ENCODE measurements at places on chromosomes 4 and X.

- no peak for DNase-seq
These were observed 305.6 kb upstream of the NR3C2 start for GRCh38 chr4:148747721-148748268.

DNA sequence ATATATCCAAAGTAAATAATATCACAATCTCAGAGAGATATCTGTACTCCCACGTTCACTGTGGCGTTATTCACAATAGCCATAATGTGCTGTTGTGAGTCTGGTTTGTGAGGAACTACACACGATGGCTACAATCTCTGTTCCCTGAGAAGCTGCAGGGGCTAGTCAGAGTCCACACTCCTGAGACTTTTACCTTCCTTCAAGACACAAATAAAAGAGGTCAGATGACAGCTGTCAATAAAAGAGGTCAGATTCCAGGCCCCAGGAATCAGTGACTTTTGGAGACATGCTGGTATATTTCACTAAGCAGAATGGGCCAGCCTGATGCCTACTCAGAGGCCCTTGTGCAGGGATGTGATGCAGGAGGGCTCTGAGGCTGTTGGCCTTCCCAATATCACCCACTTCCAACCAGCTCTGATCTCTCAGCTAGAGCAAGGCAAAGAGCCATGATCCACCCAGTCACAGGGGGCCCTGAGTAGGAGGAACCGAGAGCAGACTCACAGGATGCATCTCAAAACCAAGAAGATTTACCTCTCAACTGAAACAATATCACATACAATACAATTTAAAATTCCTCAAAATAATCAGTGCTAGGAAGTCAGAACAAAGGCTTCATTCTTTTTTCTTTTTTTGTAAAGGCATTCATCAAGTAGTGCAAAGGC lies 13.8 kb downstream of the FRYL start:
- DNase-seq = no peak

- no peak for DNase-seq
These were observed 44.1 kb downstream of the TEC start for GRCh38 chr4:48225368-48226141.

DNA sequence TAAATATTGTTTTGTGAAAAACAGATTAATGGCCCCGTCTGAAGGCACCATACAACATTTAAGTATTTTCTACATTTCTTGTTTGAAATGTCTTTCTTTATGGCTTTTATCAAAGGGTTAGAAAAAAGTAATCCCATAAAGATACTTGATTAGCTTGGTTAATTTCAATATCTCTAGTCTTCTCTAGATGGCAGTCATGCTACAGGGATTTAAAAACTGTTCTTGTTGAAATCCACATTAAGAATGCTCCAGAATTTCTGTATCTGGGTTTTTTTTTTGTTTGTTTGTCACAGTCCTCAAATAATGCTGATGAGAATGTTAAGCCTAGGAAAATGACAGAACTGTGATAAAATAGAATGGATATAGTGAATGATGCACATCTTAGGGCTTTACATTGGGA lies 109.0 kb upstream of the AADAT start:
- no peak for DNase-seq

GRCh38 chr4:55736605-55737183 lies 82.9 kb upstream of the EXOC1L start:
- no peak for DNase-seq

DNA sequence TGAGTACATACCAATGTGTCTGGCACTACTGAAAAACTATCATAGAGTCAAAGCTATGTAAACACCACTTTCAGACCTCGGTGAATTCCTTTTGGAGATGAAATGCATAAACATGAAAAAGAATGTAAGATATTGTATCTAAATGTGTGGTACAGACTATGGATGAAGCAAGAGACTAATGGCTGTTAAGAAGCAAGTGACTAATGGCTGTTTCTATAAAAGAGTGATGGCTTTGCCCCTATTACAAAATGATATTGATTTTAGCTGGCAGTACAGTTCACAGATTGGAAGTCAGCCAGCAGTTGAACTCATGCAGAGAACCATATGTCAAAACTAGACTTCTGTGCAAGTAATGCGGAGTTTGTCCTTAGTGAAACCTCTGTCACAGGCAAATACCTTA lies 359.3 kb downstream of the GRXCR1 start:
- no peak for DNase-seq

DNA sequence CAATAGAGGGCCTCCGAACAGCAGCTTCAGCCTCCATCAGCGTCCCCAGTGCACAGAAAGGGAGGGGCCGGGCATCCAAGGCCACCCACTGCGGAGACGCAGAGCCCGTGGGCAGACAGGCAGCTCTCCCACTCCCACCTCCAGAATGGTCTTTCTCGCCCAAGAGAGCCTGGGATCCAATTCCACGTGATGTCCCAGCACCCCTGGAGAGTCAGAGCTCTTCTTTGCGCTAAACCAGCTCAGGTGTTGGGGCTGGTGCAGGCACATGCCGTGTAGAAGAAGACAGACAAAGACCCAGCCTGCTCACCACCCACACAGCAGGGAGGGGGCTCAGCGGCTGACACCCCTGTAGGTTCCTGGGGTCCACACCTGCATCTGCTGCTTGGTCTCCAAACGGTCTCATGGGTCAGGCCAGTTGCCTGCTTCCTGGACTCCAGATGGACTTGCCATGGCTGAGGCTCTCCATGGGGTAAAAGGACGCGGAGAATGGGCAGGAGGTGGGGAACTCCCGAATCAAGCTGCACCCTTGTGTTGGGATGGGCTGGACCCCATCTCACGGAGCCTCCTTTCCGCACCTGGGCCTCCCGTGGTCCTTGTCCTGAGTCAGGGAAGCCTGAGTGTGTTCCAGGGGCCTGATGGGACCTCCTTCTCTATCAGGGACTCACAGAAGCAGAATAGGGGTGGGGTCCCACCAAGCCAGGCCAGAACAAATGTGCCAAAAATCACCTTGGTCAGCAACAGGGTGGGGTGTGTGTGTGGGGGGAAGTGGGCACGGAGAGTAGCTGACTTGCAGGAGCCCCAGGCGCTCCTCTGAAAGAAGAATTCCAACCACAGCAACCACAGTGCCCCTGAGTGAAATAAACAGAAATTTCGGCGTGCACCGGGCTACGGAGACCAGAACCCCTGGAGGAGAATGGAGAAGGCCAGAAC lies 11.6 kb upstream of the ASMTL start:
- DNase-seq = no peak

- no peak for DNase-seq
These were observed 15.6 kb downstream of the SCARB2 start for GRCh38 chr4:76197971-76198410.

DNA sequence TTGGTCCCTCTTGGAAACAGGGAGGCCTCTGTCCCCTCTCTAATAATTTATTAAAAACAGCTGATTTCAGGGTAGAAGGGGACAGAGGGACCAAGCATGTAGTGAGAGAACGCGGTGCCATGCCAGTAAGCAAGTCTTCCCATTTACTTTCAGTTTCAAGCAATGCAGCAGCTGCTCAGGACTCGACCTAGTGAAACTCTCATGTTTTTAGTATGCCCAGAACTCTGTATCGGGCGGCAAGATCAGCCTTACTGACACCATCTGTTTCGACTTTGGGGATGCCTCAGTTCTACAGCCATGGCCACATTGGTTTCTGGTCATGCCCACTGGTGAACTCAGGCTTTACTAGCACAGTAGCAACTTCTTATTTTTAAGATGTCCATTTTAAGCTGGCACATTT lies 40.6 kb downstream of the ZNF81 start:
- DNase-seq = no peak

DNA sequence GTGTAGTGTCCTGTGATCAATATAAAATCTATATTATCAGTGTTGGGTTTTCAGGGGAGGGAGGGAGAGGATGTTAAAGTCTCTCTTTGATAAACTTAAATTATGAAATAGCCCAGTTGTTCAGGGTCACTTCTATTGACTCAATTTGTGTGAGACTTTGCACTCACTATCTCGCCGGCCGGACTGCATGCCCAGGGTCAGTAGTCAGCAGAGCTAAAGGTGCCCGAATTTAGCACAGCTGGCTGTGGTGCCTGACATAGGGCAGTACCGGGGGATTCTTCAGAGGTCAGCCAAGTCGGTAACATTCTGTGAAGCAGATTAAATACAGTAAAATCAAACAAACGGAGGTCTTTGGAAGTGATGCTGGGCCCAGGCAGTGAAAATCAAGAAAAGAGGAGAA lies 19.2 kb downstream of the GABRQ start:
- DNase-seq = no peak

GRCh38 chr4:123259676-123260646 lies 136.6 kb upstream of the SPRY1 start:
- DNase-seq = no peak

GRCh38 chr4:139278912-139279759 lies 889 bp downstream of the MGARP start:
- no peak for DNase-seq

- DNase-seq = no peak
These were observed 76.5 kb upstream of the PLAC8 start for GRCh38 chr4:83191026-83191425.

- no peak for DNase-seq
These were observed 90.0 kb downstream of the IGSF1 start for GRCh38 chrX:131199091-131199490.

- no peak for DNase-seq
These were observed 280.4 kb downstream of the CFAP47 start for GRCh38 chrX:36199928-36200327.

- no peak for DNase-seq
These were observed 64.8 kb downstream of the GLRA3 start for GRCh38 chr4:174764105-174764729.

DNA sequence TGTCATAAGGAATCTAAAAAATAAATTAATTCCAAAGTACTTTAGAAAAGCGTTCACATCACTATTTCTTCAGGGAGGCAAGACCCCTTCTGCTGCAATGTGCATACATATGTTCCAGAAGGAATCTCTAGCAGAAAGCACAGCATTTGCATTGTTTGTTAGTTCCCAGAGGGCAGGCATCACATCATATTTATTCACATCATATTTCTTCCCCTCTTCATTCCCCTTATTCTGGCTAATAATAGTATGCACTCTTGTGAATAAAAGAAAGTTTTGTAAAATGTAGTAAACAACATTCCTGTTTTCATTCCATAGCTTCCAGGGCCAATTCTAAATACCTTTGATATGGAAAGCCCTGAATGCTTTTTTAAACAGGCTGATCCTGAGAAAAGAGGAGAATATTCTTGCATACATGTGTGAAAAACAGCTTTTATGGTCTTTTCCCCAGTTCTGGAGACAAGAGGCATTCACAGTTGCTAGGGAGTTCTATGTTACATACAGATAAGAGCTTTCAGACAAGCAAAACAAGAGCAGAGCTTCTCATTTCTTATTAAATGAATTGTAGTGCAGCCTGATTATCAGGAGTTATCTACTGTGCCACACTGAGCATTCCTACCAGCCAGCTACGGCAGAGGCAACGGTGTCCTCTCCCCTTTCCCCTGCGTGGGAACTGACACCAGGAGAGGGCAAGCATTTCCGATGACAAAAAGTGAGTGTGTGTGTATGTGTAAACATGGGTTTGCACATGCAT lies 15.2 kb downstream of the GATB start:
- no peak for DNase-seq

DNA sequence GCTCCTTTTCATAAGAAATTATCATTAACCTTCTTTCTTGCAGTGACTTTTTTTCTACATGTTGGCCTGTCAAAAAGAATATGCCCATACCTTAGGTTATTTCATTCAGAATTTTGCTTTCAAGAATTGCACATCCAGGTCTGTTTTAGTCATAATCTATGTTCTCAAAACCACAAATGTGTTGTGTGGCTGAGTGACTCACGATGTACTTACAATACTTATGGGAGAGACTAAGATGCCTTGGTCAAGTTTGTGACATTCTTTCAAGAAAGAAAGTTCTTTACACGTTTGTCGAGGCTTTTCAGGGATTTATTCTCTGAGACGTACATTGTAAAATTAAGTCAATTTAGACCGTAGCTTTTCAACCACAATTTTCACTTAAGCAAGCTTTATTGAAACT lies 396.7 kb downstream of the FSTL5 start:
- DNase-seq = no peak

DNA sequence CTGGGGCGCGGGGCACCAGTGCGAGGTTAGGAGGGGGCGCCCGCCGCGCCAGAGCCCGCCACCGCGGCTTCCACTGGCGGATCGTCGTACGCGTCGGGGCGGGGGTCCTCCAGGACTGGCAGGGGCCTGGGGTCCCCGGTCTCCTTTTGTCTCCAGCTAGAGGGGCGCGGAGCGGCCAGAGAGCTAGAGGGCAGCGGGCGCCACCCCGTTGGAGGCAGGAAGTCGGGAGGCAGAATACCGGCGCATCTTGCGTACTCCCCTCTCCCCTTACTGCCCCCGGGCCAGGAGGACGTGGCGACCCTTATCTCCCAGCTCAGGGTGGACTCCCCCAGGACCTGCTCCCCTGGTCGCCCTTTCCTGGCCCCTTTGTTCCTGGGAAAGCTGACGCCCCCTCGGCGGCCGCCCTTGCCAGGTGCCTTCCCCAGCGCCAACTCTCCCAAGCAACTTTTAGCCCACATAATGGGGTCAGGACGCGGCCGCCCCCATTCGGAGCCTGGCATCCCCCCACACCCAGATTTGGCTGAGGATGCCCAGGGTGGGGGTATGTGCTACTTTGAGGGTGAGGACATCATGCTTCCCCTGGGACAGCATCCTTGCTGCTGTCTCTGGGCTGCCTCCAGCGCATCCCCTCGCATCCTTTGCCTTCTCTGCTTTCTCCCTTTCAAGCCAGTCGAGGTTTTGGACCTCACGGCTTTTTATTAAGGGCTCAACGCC lies 933 bp downstream of the CNKSR2 start:
- no peak for DNase-seq

DNA sequence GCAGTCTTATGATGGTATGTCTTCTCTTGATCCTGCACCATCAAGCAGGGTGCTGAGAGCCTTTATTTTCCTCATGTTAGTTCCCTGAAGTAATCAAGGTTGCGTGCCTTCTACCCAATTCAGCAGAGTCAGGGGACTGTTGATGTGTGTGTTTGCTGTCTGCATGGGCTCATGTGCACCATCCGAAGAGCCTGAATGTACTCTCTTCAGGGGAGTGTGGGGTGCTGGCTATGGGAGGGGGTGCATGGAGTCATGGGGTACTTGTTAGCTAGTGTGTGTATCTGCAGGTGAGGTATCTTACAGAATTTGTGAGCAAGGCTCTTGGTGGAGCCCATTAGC lies 154.3 kb upstream of the ANXA3 start:
- no peak for DNase-seq

- no peak for DNase-seq
These were observed 176.2 kb upstream of the PRPS2 start for GRCh38 chrX:12615061-12615460.

DNA sequence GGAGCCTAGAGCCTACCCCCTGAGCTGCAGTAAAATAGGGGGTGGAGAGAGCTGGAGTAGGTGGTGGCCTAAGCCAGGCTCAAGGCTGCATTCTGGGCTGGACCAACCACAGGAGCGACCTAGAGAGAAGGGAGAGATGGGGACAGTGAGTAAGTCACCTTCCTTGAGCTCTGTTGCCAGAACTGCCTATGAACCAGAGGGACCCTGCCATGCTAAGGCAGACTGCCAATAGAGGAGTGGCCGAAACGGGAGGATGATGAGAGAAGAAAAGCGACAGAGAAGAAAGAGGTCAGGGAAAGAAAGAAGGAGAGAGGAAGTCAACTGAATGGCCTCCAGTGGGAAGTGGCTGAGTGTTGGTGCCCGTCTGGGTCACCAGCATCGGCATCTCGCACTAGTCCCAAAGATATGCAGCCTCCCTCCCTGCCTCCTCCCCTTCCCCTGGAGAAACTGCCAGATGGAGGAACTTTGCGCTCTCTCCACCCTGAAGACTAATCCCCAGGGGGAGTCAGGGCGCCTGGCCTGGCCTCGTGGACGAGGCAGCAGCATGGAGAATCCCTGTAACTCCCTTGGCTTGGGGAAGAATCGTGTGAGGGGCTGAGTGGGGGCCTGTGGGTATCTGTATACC lies 28.8 kb downstream of the ELF4 start:
- no peak for DNase-seq

- no peak for DNase-seq
These were observed 37.8 kb downstream of the NPNT start for GRCh38 chr4:105933083-105933482.
